ENCODE measurements at places on chromosomes 5 and 9.

GRCh38 chr5:132209131-132209530 lies 18.5 kb downstream of the P4HA2 start:
- no peak for DNase-seq

DNA sequence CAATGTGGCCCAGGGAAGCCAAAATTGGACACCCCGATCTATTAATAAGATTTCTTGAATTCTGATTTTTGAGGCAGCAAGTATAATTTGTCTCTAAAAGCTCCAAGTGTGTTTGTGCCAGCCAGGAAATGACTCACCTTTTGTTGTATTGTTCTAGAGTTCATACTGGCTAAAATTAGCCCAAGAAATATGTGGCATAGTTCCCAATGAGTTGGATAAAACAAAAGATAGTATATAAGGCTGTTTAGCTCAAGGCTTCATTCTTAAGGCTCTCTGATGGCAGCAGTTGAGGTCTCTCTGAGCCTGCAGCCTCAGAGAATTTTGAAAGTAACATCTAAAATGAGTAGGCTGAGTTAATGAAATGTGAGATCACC lies 21.6 kb downstream of the HMGXB3 start:
- DNase-seq: peak; percentile 90

DNA sequence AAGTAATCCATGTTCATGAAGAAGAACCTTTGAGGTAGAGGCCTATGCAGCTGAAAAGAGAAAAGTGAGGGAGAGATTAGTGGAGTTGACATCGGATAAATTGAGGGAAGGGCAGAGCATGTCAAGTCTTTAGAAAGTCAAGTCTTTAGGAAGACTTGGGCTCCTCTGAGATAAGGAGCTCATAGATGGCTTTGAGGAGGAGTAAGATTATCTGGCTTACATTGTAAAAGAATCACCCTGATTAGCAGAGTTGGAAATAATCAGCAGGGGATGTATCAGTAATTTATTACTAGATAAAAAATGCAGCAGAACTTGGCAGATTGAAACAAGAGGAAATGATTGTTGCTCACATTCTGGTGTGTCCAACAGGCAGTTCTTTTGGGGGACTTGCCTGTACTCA lies 727.2 kb upstream of the WWC1 start:
- DNase-seq: no peak

- DNase-seq: peak; percentile 47
Measured at GRCh38 chr9:6552033-6552432, 93.5 kb downstream of the GLDC start.

DNA sequence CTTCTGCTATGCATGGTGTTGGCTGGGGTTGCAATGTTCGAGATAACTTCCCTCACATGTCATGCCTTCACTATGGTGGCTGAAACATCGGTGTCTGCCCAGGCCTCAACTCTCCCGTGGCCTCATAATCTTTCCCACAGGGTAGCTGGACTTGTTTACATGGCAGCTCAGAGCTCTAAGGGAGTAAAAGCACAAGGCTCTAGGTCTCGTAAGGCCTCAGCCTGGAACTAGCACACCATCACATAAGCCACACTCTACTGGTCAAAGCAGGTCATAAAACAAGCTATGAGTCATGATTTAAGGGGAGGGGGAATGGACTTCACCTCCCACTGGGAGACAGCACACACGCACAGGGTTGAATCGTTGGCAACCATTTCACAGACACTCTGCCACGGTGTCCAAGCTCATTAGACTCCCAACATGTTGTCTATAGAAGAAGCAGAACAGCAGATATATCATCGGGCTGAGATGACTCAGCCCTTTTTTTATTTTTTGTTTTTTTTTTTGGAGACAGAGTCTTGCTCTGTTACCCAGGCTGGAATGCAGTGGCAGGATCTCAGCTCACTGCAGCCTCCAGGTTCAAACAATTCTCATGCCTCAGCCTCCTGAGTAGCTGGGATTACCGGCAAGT lies 66.8 kb upstream of the IL17B start:
- peak; percentile 93 for DNase-seq

DNA sequence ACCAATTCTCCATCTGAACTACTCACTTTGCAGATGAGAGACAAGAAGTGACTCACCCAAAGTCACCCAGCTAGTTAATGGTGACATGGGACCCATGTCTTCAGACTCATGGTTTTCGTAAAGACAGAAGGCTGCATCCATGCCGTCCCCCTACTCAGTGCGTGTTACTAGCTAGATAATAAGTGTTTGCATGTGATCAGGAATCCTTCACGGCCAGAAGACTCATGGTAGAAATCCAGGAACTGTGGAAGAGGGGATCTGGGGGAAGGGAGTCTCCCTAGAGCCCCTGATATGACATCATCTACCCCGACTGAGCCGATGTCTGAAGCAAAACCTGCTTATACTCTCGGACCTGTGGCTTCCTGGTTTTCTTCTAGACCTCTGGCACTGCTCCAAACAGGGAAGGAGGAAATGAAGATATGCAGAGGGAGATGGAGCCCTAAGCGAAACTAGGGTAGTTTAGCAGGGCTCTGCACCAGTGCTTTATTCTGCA lies 3.3 kb downstream of the RNF183 start:
- DNase-seq: no peak

DNA sequence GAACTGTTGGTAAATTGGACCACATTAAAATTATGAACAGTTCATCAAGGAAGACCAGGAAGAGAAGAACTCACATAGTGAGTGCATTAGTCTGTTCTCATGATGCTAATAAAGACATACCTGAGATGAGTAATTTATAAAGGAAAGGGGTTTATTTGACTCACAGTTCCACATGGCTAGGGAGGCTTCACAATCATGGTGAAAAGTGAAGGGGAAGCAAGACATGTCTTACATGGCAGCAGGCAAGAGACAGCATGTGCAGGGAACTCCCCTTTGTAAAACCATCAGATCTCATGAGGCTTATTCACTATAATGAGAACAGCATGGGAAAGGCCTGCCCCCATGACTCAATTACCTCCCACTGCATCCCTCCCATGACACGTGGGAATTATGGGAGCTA lies 135.9 kb upstream of the MAN2A1 start:
- no peak for DNase-seq

- DNase-seq: peak; percentile 79
Measured at GRCh38 chr5:23289162-23289561, 218.2 kb upstream of the PRDM9 start.

DNA sequence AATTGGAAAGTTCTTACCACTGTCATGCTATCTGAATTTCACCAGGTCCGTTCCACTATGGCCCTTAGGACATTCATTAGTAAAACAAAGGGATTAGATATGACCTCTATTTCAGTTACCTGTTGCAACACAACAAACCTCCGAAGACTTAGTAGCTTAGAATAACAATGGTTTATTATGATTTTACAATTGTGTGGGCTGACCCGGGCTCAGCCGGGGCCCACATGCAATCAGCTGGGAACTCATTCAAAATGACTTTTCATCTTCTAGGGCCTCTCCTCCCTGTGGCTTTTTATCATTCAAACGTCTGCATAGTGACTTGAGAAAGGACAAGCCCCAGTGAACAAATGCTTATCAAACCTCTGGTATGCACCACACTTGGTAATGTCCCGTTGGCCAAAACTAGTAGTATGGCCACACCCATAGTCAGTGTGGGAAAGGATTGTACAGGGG lies 2.3 kb upstream of the FBXW11 start:
- DNase-seq: no peak

All from PC-3 (cell line).